NCI-H1930 (cell line): ENCODE measurements at places on chromosomes 1 and 21.

- no peak for DNase-seq
These were observed 34.7 kb downstream of the B3GALT5 start for GRCh38 chr21:39647476-39647875.

DNA sequence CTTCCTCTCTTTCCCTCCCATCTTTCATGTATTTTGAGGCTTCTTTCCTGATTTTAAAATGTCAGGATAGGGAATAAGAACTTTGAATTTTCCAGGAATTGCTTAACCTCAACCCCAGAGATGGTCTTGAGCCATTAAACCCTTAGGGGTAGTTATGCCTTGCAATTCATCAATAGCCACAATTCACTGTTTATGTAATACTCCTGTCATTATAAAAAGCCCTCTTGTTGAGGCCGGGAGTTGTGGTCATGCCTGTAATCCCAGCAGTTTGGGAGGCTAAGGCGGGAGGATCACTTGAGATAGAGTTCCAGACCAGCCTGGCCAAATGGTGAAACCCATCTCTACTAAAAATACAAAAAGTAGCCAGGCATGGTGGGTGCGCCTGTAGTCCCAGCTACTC lies 24.5 kb downstream of the SPATA45 start:
- DNase-seq = no peak

GRCh38 chr1:198677871-198678270 lies 39.0 kb downstream of the PTPRC start:
- DNase-seq = no peak

- DNase-seq = no peak
These were observed 344.5 kb downstream of the LMX1A start for GRCh38 chr1:165011991-165012531.

- DNase-seq = no peak
These were observed 14.3 kb upstream of the GPR157 start for GRCh38 chr1:9143250-9143649.

- DNase-seq = no peak
These were observed 1.7 kb downstream of the NES start for GRCh38 chr1:156675210-156676113.

- no peak for DNase-seq
These were observed 15.1 kb downstream of the ATP1A1 start for GRCh38 chr1:116388122-116388521.

- DNase-seq = peak; percentile 3
These were observed 115.5 kb upstream of the NCAM2 start for GRCh38 chr21:20882462-20883407.

GRCh38 chr1:209368864-209369598 lies 214.5 kb upstream of the CAMK1G start:
- DNase-seq = no peak

DNA sequence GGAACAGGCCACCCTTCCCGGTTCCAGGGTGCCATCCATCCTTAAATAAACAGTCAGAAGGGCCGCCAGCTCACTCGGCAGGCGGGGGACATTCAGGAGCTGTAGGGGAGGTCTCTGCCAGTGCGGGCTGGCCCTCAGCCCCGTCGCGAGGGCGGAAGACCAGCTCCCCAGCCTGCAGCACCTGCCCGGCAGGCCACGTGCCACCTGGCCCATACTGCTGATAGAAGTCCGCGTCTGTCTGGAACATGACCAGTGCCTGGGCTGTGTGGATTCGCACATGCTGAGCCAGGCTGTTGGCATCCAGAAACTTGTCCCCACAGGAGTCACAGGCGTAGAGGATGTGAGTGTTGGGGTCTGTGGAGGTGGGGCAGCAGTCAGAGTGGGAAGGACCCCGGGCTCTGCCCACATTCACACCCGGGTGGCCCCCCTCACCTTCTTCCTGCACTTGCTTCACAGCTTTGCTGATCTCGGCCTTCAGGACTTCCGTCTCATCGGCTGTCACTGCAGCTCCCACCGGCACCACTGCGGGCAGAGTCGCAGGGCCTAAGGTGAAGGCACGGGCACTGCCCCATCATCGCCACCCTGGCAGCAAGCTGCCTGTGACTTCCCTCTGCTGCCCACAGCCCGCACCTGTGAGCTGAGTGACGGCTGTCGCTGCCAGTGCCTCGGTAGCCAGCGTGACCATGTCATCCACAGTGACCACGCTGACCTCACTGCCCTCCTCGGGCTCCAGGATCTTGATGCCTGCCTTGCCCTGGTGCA lies 33.8 kb downstream of the ZBTB17 start:
- DNase-seq = no peak

GRCh38 chr1:226002667-226003501 lies 3.7 kb upstream of the SDE2 start:
- peak; percentile 37 for DNase-seq

GRCh38 chr1:175725684-175726083 lies 17.7 kb downstream of the TNR start:
- no peak for DNase-seq

- DNase-seq = no peak
These were observed 78.5 kb upstream of the CDC42BPA start for GRCh38 chr1:227396539-227397353.

DNA sequence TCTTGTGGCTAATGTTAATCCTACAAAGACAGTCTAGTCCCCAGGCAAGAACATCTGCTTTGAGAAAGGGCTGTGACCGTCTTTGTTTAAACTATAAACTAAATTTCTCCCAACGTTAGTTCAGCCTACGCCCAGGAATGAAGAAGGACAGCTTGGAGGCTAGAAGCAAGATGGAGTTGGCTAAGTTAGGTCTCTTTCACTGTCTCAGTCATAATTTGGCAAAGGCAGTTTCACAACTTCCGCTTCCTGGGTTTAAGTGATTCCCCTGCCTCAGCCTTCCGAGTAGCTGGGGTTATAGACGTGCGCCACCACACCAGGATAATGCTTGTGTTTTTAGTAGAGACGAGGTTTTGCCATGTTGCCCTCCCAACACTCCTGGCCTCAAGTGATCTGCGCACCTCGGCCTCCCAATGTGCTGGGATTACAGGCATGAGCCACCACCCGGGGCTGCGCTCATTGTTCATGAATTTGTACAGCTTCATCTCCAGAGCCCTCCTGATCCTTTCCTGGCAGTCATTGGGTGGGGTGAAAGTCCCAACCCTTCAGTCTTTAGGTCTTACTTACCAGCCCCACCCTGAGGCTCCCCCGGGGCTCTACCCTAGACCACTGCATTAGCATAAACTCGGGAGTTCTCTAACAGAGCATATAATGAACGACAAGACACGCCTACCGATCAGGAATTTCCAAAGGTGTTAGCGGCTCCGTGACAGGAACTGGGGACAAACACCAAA lies 4.9 kb upstream of the MASP2 start:
- DNase-seq = no peak

GRCh38 chr1:60936591-60937342 lies 145.6 kb upstream of the NFIA start:
- DNase-seq = no peak

GRCh38 chr1:169563650-169564049 lies 22.6 kb downstream of the F5 start:
- DNase-seq = no peak

- DNase-seq = no peak
These were observed 2.1 kb downstream of the GUK1 start for GRCh38 chr1:228142155-228142691.

GRCh38 chr1:86787621-86788020 lies 83.2 kb downstream of the SH3GLB1 start:
- no peak for DNase-seq

DNA sequence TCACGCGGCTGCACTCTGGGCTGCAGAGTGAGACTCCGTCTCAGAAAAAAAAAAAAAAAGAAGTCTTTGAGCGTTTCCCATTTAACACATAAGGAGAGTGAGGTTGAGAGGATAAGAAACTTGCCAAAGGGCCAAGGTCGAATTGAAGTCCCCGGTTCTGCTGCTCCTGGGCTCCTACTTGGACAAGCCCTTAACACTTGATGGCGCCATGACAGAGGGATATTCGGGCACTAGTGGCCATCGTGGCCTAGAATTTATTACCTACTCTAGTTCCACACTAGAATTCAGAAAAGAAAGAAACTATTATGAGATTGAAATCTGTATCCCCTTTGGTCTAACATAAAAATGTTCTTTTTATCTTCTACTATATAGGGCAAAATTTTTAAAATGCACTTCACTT lies 65.7 kb upstream of the NEK2 start:
- no peak for DNase-seq

GRCh38 chr1:30472009-30472408 lies 251.4 kb downstream of the MATN1 start:
- DNase-seq = no peak

GRCh38 chr1:110628323-110629105 lies 22.4 kb upstream of the KCNA2 start:
- no peak for DNase-seq

- DNase-seq = no peak
These were observed 36.8 kb upstream of the PPP1R15B start for GRCh38 chr1:204448344-204448964.

GRCh38 chr1:227886993-227887696 lies 60.6 kb downstream of the WNT9A start:
- DNase-seq = no peak

DNA sequence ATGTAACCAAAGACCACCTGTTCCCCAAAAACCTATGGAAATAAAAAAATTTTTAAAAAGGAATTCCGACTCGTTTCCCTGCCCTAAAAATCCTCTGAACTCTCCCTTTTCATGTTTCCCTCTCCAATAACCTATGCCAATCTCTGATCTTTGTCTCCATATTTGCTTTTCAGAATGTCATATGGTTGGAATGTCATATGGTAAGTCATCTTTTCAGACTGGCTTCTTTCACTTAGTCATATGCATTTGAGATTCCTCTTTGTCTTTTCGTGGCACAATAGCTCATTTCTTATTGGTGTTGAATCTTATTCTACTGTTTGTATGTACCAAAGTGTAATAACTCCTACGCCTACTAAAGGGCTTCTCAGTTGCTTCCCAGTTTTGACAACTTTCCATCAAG lies 117.5 kb downstream of the BACH1 start:
- DNase-seq = no peak

GRCh38 chr1:235669277-235669676 lies 19.7 kb upstream of the GNG4 start:
- DNase-seq = no peak

DNA sequence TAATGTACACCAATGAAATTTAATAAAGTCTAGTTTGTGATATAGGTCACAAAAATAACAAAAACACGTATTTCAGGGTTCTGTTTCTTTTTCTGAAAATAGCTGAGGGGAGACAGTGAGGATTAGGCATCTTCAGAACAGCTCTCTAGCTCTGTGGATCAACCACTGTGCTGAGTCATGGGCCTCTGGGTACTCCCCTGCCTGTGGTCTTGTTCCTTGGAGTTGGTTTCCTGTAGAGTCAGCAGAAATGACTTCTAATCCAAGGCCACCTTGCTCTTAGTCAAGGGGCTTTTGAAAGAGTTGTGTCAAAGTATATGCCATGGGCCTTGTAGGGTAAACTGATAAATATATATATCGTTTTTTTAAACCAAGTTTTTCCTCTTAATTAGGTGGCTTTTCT lies 141.8 kb upstream of the ZRANB2 start:
- DNase-seq = no peak

DNA sequence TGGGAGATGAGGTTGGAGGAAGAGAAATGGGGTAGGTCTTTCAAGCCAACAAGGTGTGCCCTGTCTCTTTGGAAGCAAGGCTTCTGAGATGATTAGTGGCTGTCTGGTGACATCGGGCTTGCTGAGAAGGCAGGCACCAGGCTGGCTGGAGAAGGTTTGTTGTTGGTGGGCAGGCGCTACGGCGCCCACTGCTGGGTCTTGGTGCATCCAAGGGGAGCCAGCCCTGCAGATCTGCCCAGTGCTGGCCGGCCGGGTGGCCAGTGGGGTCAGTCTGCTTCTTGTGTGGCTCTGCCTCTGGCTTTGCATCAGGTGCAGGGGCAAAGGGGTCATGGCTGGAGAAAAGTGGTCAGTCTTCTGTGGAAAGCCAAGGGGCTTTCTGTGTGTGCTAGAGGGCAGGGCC lies 126.2 kb downstream of the TLR5 start:
- DNase-seq = no peak

DNA sequence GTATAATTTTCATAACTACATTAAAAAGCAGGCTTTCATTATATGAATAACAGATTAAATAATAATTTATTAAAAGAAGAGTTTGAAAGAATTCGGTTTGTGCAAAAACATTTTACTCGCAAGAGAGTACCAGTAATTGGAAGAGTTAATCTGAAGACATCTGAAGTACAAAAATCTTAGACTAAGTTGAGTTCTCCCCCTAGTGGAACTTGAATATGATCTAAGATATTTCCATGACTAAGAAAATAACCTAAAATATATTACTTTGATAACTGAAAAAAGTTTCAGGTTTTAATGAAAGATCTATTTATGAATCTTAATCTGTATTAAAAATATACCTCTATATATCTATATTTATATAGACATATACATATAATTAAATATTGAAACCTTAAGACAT lies 112.5 kb upstream of the GFI1 start:
- DNase-seq = no peak

DNA sequence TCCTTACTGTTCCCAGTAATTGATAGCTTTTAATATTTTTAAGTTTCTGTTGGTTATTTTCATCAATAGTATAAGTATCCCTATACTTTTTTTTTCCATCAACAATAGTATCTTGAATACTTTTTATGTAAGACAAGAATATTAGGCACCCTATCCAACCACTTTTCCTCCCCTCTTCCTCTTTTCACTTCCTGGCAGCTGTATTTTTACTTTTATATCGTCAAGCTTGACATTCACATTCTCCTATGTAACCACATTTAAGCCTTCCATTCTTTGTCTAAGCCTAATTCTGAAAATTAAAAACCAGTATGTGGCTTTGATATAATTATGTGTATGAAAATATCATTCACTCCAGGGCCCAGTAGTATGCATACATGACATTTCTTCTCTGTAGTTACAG lies 9.3 kb downstream of the TMEM39B start:
- no peak for DNase-seq

GRCh38 chr21:45154511-45155508 lies 80.4 kb downstream of the ADARB1 start:
- no peak for DNase-seq

- DNase-seq = no peak
These were observed 51.5 kb upstream of the EPS8L3 start for GRCh38 chr1:109814993-109815786.

- no peak for DNase-seq
These were observed 57.8 kb upstream of the BCAR3 start for GRCh38 chr1:93739472-93739871.

- DNase-seq = no peak
These were observed 34.2 kb downstream of the PCAT6 start for GRCh38 chr1:202844935-202845334.

DNA sequence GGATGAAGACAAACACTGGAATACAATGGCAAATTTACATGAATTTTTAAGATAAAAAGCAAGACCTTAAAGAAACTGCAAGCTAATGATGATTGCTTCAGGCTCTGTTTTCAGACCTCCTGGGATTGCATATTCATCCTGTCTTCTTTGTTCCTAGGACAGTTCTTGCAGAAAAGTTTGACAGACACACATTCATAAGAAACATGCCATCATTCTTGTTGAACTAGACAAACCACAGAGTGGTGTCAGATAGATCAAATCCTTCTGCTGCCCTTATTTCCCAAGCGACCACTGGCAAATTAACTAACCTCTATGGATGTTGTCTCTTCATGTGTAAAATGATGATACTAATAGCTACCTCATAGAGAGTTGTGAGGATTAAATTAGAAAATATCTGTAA lies 181.3 kb downstream of the KCTD3 start:
- no peak for DNase-seq
